ENCODE measurements at places on chromosomes 4 and X.

DNA sequence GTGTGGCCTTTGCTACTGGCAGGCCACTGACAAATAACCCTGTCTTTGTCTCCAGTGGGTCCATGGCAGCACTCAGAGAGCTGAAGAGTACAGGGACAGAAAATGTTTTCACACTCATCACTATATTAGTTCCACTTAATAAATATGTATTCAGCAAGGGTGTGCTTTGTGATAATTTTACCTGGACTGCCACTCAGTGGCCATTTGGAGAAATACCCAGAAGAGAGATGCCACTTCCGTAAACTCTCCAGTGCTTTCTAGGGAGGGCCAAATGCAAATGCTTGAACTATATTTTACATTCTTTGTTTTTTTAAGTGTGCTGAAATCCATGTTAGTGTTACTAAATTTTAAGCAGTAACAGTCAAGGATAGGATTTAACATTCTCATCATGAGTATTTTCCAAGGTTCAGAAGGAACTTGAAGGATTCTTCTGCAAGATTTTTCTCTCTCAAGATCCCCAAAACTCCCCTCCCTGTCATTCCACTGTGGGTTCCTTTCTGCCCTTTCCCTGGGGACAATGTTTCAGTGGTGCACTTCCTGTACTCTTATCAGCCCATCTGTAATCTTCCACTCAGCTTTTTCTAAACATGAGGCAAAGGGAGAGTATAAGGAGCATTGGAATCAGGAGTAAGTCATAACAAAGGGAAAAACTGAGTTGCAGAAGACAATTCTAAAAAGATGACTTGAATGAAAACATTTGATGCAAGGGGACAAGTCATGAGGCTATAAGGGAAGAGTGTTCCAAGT, 46.0 kb downstream of the TFDP3 start:
- no peak for DNase-seq

DNA sequence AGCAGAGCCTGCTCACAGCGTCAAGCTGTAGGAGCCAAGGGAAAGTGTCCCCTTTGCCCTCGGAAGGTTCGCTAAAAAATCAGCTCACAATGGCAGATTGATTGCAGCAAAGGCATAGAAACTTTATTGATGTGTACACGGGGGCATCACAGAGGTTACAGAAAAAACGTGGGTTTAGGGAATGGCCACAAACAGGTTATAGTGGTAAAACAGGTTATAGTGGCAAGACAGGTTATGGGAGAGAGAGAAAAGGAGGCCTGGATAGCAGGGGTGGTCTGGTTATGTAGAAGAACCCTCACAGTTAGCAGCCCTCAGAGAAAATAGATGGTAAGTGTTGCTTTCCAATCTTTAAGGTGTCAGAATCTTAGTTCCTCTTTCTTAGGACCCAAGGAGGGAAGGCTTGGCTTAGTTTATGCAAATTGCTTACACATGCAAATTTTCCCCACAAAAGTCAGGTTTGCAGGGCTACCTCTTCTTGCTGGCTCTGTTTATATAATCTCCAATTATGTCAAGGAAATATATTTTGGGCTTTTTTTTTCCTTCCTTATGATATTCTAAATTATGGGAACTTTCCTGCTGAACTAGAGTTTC, 113.7 kb downstream of the BMP15 start:
- DNase-seq: no peak

DNA sequence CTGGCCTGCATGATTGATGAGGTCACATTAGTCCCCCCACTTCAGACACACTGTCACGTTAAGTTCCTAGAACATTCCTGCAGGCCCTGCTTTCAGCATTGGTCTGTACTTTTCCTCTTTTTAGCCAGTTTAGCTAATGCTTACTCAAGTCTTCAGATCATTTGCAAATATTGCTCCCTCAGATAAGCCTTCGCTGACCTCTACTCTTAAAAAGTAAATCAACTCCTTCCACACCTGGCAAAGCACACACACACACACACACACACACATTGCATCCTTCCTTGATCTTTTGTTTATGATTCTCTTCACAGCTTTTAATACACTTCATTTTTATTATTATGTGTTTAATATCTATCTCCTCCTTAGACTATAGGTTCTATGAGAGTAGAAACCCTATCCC, 31.4 kb downstream of the PARM1 start:
- no peak for DNase-seq

DNA sequence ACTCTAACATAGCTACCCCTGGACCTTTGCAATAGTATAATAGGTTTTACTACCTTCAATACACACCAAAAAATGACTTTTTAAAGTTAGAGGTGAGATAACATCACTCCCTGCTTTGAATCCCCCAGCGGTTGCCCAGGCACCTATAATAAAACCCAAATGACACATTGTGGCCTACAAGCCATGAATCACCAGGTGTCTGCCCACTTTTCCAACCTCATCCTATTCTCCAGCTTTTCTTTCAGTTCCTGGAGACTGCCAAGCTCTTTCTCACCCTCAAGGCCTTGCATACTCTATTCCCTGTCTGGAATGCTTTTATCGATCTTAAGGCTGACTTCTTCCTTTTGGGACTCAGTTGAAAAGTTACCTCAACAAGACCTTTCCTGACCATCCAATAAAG, 16.4 kb upstream of the PRSS48 start:
- no peak for DNase-seq

DNA sequence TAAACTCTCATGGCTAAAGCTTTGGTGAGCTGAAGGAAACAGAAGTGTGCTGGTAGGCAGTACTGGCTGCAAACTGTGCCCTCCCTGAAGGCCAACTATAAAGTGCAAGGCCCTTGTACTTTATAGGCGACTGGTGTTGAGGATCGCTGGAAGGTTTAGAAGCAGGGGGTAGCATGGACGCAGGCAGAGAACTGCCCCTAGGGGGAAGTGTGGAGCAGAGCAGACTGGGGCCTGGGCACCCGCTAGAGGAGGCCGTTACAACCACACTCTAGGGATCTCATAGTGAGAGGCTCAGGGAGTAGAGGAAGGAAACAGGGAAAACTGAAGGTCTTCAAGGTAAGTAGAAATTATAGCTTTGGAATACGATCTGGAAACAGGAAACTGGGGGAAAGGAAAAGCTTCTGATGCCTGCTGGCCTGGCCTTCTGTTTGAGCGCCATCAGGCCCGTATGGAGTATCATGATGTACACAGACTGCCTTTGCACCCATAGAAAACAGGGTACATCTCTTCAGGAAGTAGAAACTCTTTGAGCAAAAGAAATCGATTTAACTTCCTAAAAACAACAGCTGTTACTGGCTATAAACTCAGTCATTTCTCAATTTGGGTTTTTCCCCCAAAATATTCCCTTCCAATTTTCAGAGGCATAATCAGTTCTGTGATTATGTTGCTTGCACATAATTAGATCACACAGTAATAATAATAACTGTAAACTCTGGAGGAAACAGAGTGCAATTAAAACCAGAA, 23.9 kb upstream of the TMSB4X start:
- DNase-seq: peak; percentile 3

DNA sequence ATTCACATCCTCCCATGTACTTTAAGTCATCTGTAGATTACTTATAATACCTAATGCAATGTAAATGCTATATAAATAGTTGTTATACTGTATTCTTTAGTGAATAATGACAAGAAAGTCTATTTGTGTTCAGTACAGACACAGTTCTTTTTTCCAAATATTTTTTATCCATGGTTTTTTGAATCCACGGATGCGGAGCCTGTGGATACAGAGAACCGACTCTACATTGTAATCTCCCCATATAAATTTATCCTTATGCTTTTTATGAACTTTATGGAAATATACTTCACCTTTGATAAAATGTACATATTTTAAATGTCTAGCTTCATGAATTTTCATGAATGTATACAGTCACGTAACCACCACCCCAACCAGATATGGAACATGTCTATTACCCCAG, 88.2 kb downstream of the DOCK11 start:
- DNase-seq: no peak

GRCh38 chrX:57380026-57380796, 93.7 kb downstream of the FAAH2 start:
- DNase-seq: no peak

- no peak for DNase-seq
These were observed 92.8 kb downstream of the FRAS1 start for GRCh38 chr4:78149751-78150542.

DNA sequence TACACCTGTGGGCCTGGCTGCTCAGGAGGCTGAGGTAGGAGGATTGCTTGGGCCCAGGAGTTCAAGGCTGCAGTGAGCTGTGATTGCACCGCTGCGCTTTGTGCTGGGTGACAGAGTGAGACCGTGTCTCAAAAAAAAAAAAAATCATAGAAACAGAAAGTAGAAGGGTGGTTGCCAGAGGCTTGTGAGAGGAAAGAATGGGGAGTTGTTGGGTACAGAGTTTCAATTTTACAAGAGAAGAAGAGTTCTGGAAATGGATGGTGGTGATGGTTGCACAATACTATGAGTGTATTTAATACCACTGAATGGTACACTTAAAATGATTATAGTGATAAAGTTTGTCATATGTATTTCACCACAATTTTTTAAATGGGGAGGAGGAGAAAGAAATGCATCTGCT, 10.2 kb upstream of the GLOD5 start:
- no peak for DNase-seq

GRCh38 chrX:136825771-136826170, 45.0 kb upstream of the ARHGEF6 start:
- DNase-seq: no peak

DNA sequence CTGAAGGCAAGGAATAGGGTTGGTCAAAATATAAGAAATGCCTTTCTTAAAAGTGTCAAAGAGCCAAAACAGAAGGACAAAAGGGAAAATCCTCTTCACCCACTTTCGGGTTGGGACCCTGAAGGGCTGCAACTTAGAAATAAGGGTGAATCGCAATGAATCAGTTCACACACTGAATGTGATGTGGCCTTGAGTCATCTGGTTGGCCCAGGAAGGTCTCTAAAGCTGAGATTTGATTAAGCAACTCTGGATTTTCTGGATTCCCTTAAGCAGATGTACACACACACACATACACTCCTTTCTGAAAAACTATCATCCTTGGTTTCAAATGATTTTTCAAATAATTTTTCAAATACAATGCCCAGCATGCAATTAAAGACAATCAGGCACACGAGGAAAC, 13.1 kb downstream of the TAB3 start:
- no peak for DNase-seq

DNA sequence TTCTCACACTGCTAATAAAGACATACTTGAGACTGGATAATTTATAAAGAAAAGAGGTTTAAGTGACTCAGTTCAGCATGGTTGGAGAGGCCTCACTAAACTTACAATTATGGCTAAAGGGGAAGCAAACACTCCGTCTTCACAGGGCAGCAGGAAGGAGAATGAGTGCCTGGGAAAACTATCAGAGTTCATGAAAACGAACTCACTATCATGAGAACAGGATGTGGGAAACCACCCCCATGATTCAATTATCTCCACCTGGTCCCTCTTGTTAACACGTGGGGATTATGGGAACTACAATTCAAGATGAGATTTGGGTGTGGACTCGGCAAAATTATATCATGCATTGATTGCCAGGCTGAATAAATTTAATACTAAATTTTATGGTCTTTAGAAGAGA, 592.7 kb downstream of the GRXCR1 start:
- DNase-seq: no peak

DNA sequence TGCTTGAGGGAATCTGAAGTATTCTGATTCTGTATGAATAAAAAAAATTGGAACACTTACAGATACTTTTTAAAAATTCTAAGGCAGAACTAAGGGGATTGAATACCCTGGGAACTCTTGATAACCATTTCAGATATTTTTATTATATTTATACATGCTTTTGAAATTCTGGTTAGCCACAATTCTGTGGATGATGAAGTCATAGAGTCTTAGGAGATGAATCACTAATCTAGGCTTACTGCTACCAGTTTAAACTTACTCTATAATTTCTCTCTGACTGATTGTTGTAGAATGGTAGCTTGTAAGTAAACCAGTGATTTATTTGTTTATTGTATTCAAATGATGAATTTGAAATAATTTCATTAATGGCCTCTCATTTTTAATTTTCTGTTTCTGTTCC, 11.4 kb upstream of the SLAIN2 start:
- no peak for DNase-seq

DNA sequence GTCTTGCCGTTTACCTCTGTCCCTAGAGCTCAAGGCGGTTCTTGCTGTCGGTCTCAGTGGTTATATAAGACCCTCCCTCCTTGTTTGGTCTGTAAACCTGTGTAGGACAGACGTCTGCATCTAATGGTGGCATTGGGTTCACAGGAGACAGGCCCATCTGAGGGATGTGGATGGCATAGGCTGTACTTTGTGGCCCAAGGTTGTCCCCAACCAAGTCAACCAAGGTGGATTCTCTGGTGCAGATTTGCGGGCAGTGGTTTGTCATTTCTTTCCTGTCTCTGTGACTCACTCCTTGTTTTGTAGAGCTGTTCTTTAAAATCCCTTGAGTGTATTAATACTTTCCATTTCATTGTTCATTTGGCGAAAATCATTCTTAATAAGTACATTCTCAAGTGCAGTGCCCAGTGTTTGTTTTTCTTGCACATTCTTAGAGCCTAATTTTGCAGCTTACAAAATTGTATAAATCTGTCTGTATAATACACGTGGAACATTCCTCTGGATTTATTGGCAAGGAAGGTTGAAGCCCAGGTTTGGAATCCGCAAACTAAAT, 68.0 kb upstream of the TLR2 start:
- no peak for DNase-seq

- DNase-seq: no peak
These were observed 253.1 kb upstream of the RPS6KA3 start for GRCh38 chrX:20519826-20520225.

GRCh38 chr4:92304606-92305005, 840 bp downstream of the GRID2 start:
- DNase-seq: no peak

GRCh38 chrX:72243472-72243871, 4.6 kb upstream of the ERCC6L start:
- DNase-seq: no peak

GRCh38 chr4:7419961-7420660, 14.6 kb downstream of the PSAPL1 start:
- DNase-seq: no peak

GRCh38 chr4:173269280-173269679, 64.9 kb downstream of the HMGB2 start:
- no peak for DNase-seq

DNA sequence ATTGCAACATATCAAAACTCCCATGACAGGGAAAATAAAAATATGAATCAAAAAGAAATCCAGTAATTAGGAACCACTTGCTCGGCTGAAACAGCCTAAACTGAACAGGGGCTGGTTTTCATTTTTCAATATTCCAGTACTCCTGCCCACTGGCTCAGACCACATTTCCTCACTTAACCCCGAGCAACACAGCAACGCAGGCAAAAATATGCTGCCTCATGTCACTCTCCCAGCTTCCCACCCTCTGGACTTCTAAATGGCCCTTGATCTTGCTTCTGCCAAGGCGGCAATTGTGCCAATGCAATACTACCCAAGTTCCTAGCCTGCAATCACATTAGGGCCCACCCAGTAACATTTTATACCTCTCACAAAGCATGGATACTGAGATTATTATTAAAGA, 30.6 kb downstream of the USP46 start:
- no peak for DNase-seq
